ENCODE measurements at places on chromosomes 6 and 20.

- DNase-seq = no peak
Measured at GRCh38 chr6:27288136-27289044, 23.7 kb downstream of the POM121L2 start.

GRCh38 chr6:4577406-4577805 lies 198.8 kb upstream of the CDYL start:
- DNase-seq = no peak

DNA sequence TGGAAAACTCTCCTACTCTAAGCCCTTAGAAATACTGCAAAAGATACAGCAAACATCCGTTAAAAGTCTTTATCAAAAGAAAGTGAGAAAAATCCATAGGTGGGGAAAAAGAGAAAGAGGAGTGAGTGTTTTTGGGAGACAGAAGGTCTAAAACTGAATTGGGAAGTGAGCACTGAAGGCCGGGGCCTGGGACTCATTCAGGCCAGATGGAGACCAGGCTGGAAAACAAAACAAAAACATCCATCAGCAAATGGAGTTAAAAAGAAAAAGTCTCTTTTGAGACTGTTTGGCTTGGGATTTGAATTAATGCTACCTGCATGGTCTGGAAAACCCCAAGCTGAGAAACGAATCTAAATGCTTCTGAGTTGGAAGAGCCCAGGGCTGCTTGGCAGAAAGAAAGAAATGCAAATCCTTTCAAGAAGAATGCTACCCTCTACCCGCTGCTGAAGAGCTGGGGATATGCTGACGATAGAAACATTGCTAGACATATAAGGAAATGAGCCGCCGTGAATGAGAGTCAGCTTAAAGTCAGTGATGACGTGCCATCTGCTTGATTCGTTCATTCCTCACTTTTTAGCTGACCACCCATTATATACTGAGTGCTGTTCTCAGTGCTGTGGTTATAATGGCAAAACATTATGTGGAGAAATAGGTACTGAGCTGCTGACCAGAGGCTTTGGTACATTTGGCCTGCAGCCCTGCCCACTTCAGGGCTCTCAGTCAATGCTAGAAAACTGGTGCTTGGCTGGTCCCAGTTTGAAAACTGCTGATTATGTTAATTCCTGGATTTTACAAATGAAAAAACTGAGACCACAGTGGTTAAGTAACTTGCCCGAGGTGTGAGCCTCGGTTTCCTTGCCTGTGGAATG lies 28.0 kb upstream of the TULP4 start:
- no peak for DNase-seq

GRCh38 chr6:16804546-16805242 lies 43.4 kb upstream of the ATXN1 start:
- DNase-seq = no peak

GRCh38 chr20:51338692-51339440 lies 203.7 kb downstream of the NFATC2 start:
- DNase-seq = no peak

- no peak for DNase-seq
Measured at GRCh38 chr6:111850295-111850937, 22.8 kb downstream of the FYN start.

GRCh38 chr20:58995461-58996225 lies 11.4 kb downstream of the CTSZ start:
- DNase-seq = no peak

DNA sequence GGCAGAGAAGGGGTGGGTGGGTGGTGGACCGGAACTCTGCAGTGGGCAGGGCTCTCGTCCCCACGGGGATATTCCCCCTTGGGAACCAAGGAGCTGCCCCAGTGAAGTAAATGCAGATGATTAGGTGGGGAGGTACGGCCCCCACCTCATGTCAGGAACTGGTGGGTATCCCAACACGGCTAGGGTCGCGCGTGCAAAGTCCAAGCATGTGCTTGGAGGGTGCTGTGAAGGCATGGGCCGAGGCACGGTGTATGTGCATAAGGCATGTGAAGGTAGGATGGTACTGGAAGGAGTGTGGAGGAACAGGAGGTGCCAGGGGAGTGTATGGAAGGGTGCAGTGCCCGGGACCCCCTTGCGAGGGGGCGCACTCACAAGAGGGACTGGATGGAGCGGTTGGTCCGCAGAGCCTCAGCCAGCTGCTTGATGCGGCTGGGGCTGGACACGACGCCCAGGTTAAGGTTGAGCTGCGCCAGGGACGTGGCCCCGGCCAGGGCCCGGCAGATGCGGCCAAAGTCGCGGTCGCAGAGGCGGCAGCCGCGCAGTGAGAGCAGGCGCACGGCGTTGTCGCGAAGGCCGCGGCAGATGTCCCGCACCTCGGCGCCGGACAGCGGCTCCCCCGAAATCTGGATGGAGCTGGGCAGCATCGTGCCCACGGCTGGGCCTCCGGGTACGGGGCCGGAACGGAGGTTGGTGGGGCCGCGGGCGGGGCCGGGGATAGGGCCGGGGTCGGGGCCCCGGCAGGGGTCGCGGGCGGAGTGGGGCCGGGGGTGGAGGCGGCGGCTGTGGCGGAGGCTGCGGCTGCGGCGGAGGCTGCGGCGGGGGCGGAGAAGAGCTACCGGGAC lies 783 bp downstream of the LRRC73 start:
- no peak for DNase-seq

DNA sequence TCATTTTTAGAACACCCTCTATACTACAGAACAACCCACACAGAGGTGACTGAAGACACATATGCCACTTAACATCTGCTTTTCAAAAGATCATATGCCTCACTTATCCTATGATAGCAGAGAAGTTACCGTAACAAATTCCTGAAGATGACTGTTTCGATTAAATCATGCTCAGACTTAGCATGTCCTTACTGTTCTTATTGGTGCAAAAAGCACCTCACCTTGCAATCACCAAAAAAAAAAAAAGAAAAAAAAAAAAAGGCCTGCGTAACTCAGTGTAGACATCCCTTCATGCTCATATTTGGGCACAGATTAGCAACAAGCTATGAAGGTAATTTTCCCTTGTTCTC lies 17.7 kb upstream of the DST start:
- DNase-seq = no peak

DNA sequence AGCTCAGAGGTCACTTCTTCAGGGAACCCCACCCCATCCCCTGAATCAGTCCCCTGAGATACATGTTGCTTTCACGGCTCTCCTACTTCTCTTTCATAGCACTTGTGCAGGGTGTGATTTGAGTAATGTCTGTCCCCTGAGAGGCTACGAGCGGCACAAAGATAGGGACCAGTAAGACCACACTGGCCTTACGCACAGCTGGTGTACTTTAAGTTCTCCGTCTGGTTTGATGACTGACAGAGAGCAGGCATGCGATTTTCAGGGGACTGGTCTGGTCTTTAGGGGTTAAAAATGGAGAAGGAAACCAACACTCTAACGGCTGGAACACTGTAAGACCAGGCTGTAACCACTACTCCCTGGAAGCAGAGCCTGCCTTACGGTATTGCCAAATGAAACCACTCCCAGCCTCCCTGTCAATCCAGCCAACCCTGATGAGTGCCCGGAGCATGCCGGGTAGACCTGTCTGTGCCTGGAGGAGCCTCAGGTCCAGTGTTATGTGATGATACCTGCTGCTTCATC lies 47.1 kb downstream of the ELMO2 start:
- DNase-seq = no peak

DNA sequence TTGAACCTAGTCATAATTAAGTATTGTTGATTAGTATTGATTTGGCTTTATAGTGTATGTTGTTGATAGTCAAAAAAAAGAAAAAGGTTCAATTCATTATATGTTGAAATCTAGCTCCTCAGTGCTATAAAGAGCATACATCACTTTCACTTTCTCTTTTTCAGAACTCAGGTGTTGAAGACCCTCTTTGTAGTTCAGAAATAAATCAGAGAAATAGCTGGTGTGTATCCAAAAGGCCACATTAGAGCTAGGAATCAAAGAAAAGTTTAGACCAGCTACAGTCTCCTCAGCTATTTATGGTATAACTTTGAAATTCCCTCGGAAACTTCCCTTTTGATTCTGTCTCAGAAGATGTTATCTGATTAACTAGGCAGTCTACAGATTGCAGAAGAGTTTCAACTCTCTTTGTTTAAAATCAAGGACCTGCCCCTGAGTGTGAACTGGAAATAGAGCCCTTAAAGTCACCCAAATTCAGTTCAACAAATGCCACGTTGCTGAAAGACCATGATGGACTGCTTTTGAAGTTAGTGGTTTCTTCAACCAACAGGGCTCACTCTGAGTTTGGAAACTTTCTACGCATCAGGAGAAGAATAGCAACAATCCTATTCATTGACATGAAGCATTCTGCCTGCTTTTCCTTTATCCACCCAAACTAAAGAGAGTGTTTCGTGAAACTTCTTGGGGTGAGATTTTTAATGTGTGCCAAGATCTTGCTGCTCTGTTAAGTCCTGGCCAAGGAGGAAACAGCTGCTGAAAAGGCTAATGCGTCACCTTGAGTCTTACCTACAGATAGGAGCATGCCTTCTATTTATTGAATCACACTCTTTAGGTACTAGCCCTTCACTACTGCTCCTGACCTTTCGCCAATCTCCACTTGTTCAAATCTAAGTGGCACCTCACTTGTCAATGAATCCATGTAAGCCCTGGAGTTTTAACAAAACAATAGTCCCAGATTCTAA lies 111.7 kb downstream of the TNFRSF21 start:
- DNase-seq = no peak

GRCh38 chr20:50594231-50594590 lies 84.0 kb downstream of the PTPN1 start:
- DNase-seq = no peak

DNA sequence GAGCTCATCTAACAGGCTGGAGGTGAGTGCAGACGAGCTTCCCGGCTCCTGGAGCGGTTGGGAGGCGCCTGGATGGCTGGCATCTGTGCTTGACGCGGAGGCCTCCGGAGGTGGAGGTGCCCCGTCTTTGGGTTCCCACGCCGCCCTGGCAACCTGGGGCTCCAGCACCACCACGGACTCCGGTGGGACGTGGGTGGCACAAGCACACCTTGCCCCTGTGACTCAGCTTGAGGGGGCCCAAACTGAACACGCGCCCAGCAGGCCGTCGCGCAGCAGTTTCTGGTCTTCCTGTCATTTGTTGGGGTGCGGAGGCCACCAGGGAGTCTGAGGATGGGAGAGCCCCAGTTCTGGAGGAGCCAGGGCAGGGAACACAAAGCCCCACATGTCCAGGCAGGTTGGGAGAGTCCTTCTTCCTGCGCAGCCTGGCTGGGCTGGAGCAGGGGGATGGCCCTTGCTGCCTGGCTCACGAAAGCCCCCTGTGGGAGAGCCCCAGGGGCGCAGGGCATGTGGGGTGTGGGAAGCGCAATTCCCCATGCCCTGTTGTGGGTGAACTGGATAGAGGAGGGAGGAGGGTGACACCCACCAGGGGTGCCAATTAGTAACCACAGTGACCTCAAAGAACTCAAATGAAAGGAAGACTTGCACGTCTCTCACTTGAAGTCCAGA lies 1378.6 kb upstream of the DEFB115 start:
- no peak for DNase-seq

GRCh38 chr6:103284835-103285234 lies 1574.9 kb downstream of the HACE1 start:
- no peak for DNase-seq

DNA sequence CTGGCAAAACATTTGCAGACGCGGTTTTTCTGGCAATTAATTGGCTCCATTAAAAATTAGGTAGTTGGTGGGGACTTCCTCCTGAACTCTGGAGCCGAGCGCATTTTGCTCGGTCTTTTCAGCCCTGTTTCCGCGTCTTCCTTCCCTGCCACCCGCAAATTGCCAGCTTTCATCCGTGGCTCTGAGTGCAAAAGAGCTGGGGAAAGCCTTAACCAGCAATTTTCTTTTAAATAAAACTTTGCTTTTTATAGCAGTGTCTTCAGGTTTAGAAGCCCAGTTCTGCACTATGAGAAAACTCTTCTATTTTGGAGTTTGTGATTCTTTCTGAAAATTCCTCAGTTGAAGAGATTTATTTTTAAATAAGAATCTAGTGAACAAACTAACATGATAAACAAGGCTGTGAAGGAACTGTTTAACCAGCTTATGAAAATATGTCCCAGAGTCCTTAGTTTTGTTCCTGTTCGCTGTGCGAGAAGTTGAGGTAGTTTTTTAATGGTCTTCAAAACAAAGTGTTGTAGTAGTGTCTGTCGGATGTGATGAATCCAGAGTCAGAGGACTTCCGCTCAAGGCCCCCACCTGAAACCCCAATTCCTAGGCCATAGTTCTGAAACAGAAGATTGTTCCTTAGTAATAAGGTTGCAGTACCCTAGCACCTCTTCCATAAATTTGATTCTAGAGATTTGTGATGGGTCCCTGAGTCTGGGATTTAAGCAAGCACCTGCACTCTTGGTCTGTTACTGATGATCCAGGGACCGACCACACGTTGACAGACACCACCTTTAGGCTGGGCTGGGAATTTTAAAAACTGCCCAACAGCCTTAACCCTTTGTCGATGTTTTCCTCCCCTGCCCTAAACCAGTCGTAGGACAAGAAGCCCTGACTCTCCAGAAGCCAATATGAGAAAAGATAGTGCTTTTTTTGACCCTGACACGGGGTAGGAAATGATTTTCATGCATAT lies 950 bp downstream of the KCTD20 start:
- DNase-seq = peak; percentile 16

DNA sequence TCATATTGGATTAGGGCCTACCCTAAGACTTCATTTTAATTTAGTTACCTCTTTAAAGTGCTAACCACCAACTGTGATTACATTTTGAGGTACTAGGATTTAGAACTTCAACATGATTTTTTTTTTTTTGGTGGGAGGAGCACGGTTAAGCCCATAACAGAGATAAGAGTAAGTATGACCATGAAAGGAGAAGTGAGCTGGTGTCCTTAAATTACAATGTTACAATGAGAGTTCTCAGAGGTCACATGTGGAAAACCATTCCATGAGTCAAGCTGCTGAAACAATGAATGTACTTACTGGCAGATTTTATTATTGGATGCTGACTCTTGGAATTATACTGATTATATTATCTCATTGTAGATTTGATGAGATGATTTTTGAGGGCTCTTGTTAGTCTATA lies 779.3 kb upstream of the CITED2 start:
- no peak for DNase-seq

DNA sequence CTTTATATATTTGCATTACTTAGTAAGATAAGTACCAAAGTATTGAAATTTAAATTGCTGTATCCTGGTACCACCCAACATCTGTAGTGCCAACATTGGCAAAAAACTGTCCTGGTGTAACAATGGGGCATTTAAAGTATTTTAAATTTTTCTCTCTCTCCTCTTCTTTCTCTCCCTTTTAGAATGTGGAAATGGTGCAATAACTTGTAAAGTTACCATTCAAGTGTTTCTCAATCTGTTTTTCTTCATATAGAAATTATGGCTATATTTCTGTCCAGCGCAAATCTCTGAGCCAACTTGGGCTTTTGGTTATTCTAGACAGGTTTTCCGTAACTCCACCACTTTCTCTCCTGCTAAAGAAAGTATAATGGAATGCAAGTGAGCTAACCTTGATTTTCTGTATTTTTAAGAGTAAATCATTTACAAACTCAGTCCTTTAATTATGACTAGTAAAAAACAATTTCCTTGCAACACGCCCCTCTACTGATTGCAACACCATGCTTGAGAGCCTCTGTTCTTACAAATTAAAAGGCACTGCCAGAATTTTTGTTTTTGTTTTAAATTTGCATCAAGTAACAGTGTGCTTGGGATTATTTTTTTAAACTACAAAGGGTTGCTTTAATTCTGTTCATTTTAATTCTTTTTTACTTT lies 324.2 kb upstream of the CITED2 start:
- DNase-seq = no peak

- no peak for DNase-seq
Measured at GRCh38 chr20:58665606-58666005, 14.5 kb downstream of the STX16 start.

All from naive thymus-derived CD4-positive, alpha-beta T cell (primary cell).